ENCODE measurements at places on chromosomes 16 and 17.

DNA sequence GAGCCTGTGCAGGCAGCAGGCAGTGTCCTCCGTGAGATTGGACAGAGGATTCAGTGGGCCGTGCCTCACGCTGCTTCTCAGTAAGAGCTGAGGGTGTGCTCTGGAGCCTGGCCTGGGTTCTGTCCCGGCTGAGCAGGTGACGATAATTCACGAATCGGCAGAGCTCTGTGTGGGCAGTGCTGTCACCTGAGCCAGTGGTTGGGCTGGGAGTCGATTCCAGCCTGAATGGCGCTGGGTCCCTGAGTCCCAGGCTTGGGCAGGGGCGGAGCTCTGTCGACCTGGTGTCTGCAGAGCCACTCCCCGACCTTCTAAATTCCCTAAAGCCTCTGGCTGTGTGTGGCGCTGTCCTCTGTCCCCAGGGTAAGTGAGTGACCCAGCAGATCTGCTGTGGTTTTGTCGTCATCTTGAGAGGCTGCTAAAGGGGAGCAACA is 8.4 kb downstream of the ACSF3 start:
- no peak for DNase-seq

GRCh38 chr17:65194670-65195334 is 57.6 kb downstream of the RGS9 start:
- DNase-seq, result no peak

DNA sequence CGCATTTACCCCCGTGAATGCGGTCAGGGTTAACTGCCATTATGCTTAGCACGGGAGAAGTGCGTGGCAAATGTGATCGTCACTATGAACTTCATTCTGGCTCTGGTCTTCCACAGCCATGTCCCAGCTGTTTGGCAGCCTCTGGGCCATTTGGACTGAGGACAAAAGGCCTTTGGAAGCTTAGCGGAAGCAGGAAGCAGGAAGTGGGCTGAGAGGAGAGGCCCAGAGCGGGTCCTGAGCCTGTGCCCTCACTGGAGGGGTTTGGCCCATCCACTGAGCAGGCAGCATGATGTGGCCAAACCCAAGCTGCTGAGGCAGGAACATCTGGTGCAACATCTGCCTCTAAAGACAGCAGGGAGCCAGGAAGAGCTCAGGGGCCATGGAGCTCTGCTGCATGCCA is 345.9 kb downstream of the C16orf95 start:
- no peak for DNase-seq

DNA sequence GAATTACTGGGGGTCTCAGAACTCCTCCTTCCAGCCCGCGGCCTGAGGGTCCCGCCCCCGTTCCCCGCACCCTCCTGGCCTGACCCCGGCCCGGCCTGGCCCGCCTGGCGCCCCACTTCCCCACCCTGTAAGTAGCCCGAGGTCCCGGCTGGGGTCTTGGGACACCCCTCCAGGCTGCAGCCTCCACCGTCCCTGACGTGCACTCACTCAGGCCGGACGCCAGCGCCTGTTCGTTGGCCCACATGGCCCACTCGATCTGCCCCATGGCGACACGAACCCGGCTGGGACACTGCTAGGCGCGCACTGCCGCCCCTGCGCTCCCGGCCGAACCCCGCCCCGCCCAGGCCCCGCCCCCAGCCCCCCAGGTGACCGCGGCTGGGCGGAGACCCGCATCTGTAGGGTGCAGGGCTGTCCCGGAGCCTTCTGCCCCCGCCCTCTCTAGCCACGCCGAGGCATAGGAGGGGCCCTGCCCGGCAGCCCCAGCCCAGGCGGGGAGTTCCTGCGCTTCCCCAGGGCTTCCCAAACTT is at the start of gene CYBA:
Gene CYBA, minus strand, starts transcription at position 305 of the 527 bp plus-strand sequence. Its CDS starts 40 bp downstream, at position 265.
- peak; percentile 64 for DNase-seq

GRCh38 chr17:80773243-80773991 is 218.2 kb upstream of the CHMP6 start:
- DNase-seq, result no peak

- DNase-seq, result no peak
Measured at GRCh38 chr16:74922150-74923138, 62.5 kb downstream of the WDR59 start.

DNA sequence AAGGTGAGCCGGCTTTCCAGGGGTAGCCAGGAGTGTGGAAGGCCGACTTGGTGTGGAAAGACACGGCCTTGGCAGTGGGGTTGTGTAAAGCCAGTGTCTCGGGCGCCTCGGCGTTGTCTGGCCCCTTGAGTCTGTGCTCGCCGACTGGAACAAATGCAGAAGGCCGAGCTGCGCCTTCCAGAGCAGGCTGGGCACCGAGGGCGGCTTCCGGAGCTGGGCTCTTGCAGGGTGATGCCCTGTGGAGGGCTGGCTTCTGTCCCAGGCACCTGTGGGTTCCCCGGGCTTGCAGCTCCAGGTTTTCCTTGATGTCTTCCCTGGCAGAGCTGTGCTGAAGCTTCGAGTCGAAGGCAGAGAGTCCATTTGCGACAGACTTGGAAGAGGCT is 8.0 kb downstream of the ZNF750 start:
- DNase-seq, result no peak

- no peak for DNase-seq
Measured at GRCh38 chr16:14061732-14062259, 9.3 kb upstream of the MRTFB start.

DNA sequence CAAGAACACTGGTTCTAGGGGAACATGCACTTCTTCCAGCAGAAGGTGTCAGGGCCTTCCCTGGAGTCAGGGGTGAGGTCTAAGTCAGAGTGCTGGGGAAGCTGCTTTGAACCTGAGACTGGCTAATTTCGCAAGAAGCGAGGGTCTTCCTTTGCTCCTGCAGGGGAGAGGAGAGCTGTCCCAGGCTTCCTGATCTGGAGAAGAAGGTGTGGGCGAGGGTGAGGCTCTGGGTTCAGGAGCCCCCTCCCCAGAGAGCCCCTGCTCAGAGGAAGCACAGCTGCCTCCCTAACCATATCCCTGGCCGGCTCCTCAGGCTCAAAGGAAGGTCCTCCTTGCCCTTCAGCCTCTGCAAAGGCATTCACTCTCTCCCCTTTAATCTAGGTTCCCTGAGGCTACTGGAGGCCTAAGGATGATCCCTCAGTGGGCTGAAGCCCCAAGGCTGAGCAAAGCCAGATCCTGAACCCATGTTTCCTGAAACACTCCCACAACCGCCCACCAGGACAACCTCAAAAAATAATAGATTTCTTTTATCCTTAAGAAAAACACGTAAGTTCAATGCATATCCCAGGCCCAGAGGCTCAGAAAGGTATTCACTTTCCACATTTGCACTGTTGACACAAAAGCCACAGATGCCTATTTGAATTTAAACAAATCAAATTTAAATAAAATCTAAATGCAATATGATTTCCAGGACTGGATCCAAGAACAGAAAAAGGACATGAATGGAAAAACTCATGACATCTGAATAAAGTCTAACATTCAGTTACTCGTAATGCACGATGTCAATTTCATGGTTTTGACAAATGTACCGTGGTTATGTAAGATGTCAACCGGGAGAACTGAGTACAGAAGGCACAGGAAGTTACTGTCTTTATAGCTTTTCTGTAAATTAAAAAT is 71.5 kb upstream of the RCVRN start:
- no peak for DNase-seq

DNA sequence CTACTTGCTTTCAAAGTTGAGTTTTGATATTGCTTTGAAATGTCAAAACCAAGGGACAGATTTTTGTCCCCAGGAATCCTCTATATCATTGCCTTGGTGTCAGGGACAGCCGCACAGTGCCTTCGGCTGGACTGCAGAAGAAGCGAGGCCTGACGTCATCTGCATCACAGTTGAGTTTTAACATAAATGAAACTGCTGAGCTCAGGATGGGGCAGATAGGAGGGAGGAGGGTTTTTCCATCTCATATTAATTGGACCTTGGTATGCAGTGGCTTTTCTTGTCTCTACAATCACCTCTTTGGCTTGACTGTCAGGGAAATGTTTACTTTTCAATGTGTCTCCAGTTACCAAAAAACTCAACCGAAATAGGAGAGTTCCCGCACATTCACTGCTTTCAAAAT is 111.3 kb downstream of the AATF start:
- DNase-seq, result no peak

GRCh38 chr17:61363601-61364462 is 35.8 kb upstream of the TBX2 start:
- no peak for DNase-seq

GRCh38 chr16:67441907-67442306 is 11.0 kb downstream of the HSD11B2 start:
- no peak for DNase-seq

DNA sequence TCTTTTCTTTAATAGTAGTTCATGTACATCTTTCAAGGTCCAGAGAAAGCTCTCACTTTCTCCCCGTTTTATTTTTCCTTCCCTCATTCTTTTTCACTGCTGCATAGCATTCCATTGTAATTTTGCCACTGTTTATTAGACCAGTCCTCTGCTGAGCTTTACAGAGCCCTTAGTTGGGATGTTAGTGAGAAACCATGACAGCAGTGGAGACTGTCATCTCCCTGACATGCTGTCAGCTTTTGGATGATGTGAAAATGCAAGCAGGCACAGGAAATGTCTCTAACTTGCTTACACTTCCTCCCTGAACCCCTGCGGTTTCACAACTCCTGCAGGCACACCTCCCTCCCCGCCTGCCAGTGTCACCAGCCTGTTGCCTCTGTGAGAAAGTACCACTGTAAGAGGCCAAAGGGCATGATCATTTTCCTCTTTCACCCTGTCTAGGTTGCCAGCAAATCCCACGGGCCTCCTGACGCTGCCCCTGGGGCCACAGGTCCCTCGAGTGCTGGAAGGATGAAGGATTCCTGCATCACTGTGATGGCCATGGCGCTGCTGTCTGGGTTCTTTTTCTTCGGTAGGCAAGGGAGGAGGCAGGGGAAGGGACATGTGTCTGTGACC is at the start of gene ITGAL:
Gene ITGAL, plus strand, starts transcription at position 415 of the 615 bp plus-strand sequence. Its CDS starts 96 bp downstream, at position 511.
- DNase-seq, result peak; percentile 66
